ENCODE measurements at places on chromosomes 12 and 14.
A peak's percentile ranks its signal among the peaks of the same experiment; 100 is the strongest.

DNA sequence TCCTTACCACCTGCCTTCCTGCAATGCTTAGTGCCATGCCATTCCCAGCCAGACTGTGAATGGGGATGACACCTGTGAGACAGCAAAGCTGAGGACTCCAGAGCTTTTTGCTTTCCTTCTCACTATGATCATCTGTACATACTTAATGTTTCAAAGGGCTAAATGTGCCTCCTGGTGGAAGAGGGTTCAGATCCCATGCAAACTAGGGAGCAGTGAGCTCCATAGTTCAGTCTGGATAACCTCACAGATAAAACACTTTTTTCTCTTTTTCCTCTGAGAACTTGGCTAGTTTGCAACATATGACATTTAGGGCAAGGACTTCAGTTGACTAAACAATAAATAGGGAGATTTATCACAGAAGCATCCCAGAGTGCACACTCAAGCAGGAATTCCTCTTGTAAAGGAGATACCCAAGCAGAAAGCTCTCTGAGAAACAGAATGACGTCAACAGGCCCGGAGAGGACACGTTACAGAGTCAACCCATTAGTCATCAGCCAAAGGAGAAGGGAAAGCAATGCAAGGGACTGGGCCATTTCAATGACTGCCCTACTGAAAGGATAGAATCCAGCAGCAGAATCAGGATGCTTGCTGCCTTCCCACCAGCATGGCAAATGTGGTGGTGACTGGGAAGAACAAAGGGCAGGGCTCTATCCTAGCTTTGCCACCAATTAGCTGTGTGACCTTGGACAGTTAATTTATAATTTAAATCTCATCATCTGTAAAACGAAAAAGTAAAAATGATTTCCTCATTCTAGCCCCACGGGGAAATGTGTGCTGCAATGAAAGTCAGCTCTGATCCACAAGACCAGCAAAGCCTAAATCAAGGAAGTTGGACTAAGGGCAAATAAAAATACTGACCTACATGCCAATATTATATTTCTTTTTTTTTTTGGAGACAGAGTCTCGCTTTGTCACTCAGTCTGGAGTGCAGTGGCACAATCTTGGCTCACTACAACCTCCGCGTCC is 80.8 kb upstream of the ACTN1 start:
- no peak for DNase-seq

DNA sequence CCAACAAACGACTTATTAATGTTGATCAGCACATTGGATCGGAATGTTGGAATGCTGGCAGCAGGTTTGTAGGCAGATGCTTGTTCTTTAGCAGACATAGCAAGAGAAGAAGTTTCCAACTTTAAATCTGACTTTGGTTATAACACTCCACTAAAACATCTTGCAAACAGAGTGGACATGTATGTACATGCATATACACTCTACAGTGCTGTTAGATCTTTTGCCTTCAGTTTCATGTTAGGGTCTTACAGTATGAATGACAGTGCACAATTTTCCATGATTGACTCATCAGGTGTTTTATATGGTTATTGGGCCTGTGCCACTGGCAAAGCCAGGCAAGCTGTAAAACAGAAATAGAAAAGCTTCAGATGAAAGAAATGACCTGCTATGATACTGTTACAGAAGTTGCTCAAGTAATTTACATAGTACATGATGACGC is 14.3 kb upstream of the DHRS7 start:
- no peak for DNase-seq

DNA sequence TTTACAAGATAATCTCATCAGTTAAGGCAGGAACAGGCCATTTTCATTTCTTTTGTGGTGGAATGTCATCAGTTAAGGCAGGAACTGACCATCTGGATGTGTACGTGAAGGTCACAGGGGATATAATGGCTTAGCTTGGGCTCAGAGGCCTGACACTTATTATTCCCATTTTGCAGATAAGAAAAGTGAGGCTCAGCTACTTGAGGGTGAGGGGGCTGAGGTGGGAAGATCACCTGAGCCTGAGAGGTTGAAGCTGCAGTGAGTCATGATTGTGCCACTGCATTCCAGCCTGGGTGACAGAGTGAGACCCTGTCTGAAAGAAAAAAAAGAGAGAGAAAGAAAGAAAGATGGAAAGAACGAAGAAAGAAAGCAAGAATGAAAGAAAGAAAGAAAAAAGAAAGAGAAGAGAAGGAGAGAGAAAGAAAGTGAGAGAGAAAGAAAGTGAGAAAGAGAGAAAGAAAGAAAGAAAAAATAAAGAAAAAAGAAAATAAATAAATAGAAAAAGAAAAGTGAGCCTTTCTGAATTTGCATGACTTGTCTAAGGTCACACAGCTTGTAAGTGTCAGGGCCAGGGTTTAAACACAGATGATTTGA is 142.0 kb downstream of the TMEM30B start:
- DNase-seq: no peak

DNA sequence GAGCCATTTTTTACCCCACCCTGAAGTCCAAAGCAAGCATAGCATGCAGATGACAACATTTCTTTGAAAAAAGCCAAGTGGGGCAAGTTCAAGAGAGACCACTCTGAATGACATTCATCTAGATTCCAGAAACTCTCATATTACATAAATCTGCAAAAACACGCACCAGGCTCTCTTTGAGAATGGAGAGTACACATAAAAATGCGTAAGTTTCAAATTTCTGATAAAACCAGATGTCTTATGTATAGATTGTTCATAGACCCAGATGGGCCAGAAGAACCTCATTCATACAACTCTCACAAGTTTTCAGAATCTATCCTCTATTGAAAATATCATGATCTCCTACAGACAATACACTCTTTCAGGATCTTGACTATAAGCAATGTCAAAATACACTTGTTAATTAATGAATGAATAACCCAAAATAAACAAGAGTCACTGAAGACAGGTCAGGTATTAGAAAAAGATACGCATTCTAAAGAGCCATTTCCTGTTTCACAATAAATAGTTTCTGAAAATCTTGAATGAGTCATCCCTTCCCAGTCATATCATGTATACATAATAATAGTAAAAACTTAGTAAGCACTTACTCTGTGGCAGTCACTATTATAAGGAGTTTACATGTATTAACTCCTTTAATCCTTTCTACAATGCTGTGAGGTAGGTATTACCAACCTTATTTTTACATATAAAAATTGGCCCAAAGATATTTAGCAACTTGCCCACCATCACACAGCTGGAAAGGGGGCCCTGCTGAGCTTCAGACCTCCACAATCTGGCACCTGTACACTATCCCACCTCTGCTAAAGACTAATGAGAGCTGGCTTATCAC is 72.0 kb downstream of the PPP2R5E start:
- DNase-seq: peak; percentile 80

- DNase-seq: no peak
Measured at GRCh38 chr12:4975574-4975973, 65.9 kb downstream of the KCNA1 start.

DNA sequence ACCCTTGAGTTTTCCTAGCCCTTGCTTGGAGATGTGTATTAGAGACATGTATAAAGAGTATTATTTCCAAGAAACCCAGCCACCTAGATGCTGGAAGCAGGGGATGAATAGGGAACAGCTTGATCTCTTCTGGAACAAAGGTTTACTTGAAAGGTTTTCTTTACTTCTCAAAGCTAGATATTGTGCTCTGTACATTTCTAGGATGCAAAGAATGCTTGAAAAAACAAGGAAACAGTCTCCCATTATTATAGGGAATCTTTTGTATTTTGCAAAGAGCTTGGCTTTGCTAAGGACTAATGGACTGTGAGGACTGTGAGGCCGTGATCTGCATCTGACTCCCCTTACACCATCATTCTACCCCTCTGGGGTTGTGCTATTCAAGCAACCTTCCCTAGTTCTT is 77.9 kb downstream of the PRICKLE1 start:
- no peak for DNase-seq

DNA sequence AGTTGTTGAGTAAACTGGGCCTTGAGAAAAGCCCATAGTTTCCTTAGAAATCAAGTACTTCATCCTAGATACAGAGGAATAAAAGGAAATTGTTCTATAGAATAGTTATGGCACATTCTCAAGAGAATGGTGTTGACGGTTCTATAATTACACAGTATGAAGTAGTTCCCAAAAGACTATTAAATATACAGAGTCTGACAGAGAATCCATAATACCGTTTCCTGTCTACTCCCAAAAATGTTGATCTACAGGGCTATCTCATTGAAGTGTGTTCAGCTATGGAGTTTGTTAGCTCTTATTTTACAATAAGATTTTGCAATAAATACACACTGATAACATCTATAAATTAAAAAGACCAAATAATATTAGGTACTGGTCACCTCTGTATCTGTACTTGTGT is 799.7 kb downstream of the RPS29 start:
- DNase-seq: no peak

- DNase-seq: no peak
Measured at GRCh38 chr14:100203962-100204834, 34.7 kb upstream of the YY1 start.

DNA sequence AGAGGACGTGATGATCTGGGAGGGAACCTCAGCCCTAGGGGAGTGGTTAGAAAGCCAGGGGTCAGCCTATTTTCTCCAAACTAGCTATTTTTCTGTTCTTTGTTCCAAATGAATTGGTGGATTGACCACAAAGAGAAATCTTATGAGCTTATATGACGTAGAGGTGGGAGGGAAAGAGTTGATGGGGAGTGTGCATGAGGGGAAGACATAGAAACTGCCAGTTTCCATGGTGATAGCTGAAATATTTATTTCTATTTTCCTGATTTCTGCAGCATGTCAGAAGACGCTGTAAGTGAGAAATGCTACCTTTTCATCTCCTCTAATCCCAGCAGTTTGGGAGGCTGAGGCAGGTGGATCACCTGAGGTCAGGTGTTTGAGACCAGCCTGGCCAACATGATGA is 51.4 kb upstream of the CISTR start:
- no peak for DNase-seq

GRCh38 chr12:68011882-68012207 is 22.6 kb downstream of the IFNG-AS1 start:
- no peak for DNase-seq

- DNase-seq: peak; percentile 51
Measured at GRCh38 chr12:25241167-25242020, 9.3 kb downstream of the KRAS start.

- no peak for DNase-seq
Measured at GRCh38 chr14:34792598-34792997, 78.2 kb upstream of the CFL2 start.

GRCh38 chr14:92603309-92604242 is 90.0 kb downstream of the RIN3 start:
- DNase-seq: peak; percentile 30

- DNase-seq: no peak
Measured at GRCh38 chr14:100592972-100593371, 5.8 kb upstream of the BEGAIN start.

- DNase-seq: no peak
Measured at GRCh38 chr12:122560138-122560537, 33.1 kb downstream of the KNTC1 start.

DNA sequence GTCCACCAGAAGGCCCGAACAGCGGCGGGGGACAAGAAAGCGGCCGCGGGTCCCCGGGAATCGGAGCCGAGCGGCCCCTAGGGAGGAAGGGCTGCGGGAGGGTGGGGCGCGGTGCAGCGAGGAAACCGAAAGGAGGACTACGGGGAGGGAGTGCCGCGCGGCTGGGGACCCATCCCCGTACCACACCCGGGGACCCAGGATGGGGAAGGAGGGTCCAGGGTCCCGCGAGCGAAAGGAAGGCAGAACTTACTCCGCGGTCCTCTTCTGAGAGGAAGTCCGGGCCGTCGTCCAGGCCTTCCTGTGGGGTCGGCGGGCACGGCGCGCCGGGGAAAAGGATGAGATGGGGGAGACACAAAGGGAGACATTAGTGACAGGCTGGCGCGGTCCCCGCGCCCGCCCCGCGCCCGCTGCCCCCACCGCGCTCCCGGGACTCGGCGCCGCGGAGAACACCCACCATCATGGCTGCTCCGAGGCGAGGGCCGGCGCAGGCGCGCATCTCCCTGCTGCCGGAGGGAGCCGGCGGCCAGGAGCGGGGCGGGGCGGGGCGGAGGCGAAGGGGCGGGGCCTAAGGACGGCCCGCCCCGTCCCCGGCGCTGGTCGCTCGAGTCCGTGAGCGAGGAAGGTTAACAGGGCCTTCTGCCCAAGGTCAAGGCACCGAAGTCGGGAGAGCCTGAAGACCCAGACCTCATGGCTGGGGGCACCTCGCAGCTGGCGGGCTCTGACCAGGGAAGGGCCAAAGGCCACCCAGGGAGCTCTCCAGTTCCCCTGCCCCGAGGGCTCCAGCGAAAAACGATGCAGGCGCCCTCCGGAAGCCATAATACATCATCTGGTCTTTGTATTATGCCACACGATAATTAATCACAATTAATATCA is at the start of gene SNX6:
Gene SNX6 (minus strand): TSS at position 492 of the 873 bp plus-strand sequence. CDS start 32 bp downstream, at position 460.
- DNase-seq: peak; percentile 80

DNA sequence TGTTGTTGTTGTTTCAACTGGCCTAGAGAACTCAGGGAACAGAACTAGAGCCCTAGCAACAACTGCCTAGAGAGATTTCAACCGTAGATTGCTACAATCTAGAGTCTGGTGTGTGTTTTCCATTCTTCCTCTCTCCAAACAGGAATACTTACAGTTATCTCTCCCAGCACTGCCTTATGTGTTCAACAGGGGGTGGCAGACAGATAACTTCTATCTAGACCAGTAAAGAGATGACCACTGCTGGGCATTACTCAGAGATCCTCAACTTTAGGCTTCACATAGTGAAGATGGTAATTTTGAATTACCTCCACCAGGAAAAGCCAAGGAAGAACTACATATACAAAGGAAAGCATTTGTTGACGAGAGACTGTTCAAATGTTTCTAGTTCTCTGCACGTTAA is 4.8 kb downstream of the TXNDC16 start:
- DNase-seq: no peak

GRCh38 chr14:66920196-66920595 is 269.0 kb upstream of the GARIN2 start:
- no peak for DNase-seq

- no peak for DNase-seq
Measured at GRCh38 chr12:25433581-25434325, 119.3 kb downstream of the LMNTD1 start.

Measured in activated CD4-positive, alpha-beta T cell treated with anti-CD3 and anti-CD28 coated beads, Interleukin-2, amount 50 U/mL, for 16 hours (primary cell).